Stimulated activated CD8-positive, alpha-beta memory T cell treated with anti-CD3 and anti-CD28 coated beads, Interleukin-7, amount 100 ng/mL, for 1 hour (primary cell): ENCODE measurements at places on chromosomes 2 and 18.

DNA sequence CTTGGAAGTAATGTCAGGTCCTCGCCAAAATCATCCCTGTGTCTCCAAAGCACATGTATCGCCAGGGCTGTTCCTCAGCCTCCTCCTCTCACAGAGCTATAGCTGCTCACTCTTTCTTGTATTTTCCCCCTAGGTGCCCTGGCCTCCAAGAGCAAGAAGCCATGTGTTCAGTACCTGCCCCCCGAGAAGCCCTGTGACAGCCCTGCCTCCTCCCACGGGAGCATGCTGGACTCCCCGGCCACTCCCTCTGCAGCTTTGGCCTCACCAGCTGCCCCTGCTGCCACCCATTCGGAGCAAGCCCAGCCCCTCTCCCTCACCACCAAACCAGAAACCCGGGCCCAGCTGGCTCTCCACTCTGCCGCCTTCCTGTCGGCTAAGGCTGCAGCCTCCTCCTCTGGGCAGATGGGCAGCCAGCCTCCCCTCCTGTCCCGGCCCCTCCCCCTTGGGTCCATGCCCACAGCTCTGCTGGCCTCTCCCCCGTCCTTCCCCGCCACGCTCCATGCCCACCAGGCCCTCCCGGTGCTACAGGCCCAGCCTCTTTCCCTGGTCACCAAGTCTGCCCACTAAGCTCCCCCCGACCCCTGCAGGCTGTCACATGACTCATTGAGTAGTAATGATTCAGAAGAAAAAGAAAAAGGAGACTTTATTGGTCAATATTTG lies 18.8 kb downstream of the TGOLN2 start:
- DNase-seq: no peak

GRCh38 chr2:26522325-26522724 lies 44.4 kb upstream of the OTOF start:
- no peak for DNase-seq

GRCh38 chr2:54595999-54596902 lies 127.2 kb upstream of the EML6 start:
- no peak for DNase-seq

GRCh38 chr18:75863696-75864095 lies 436.2 kb upstream of the SMIM21 start:
- DNase-seq: no peak

DNA sequence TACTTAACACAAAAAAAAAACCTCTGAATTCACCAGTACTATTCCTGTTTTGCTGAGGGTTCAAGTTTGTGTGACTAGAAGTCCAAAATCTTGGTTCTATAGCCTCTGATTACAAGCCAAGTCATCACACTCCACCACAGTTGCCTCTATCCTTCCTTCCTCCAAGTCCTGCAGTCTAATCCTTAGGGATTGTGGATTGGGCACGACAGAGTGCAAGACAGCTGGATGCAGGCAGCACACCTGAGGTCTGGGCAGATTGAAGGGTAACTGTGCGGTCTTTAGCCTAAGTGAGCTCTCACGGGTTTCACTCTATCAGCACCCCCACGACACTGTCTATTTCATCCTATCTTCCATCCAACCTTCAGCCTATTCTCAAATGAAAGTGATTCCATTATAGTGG lies 299.4 kb upstream of the ID2 start:
- no peak for DNase-seq

GRCh38 chr2:188957646-188958045 lies 16.5 kb upstream of the COL3A1 start:
- DNase-seq: no peak

DNA sequence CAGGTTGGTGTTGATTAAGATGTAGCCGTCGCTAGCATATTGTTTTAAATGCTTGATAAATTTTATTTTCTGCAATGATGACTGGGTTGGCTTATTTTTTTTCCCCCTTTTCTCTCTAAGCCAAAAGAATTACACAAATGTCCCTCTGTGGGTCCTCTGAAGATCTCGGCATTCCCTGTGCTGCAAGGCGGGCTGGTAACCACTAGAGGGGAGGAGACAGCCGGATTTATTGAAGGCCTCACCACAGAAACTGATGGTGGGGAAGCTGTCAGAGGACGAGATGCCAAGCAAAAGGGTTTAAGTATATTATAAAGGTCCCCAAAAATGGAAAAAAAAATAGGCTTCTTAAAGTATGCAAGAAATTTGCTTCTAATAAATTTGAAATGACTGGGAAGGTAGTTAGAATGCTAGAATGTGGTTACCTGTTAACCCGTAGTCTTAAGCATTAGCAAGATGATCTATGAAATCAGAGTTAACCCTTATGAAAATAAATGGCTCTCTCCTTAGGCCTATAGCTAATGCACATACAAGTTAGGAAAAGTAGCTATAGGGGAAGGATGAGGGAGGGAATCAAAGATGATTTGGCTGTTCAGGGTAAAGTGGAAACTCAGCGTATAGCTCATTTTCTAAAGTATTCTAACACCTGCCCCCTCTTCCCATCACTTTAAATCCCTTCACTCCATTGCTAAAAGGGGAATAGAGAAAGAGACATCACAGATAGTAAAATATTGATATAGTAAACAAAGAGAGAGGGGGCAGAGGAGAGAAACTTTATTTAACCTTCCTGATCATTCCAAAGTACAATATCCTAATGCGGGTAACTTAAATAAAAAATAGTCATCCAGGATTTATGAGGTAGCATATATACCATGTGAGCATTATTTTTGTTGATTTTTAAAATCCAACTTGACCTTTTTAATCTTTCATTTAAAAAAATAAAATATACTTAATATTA lies 894.5 kb upstream of the POU3F3 start:
- DNase-seq: no peak

GRCh38 chr2:73993778-73994177 lies 9.1 kb downstream of the TET3 start:
- DNase-seq: no peak

DNA sequence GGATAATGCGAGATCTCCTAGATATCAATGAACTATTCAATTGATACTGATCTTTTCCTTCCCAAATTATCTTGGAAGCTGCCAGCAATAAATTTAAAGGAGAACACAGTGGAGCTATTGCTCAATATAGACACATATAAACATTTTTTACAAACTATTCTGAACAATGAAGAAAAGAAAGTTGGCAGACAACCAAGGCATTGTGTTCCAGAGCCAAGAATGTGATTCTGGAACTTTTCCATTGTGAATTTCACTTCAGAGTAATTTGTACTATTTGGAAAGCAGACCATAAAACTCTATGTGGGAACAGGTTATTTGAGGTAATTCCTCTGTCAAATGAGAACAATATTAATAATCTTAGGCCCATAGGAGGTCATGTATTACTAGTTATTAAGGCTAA lies 588.2 kb downstream of the IRS1 start:
- DNase-seq: no peak
